Endothelial cell (in vitro differentiated cells): ENCODE measurements at places on chromosomes 16 and 17.

- DNase-seq = no peak
These were observed 962.8 kb downstream of the CDH11 start for GRCh38 chr16:64158941-64159588.

- DNase-seq = no peak
These were observed 8.6 kb downstream of the DNAH17 start for GRCh38 chr17:78568494-78569115.

GRCh38 chr17:41489531-41489930 is at the start of gene KRT36:
Gene KRT36 (minus strand): TSS chr17:41489910. CDS start chr17:41489864, 46 bp downstream.
- DNase-seq = no peak

DNA sequence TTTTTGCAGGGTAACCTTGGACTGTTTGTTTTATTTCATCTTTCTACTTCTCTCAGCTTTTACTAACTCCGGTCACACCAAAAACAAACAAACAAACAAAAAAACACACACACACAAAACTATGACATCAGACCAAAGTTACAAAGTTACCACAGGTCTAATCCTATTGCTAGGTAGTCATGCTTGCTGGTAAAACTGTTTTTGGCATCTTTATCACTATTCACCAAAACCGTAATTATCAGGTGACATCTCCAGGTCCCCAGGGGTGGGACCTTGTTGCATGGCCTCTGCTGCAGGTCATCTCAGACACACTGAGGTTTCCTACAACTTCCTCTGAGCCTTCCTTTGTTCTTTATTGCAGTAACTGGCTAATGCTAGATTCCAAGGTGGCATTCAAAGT is 162.3 kb downstream of the ABCA8 start:
- no peak for DNase-seq

- DNase-seq = peak; percentile 48
These were observed 471 bp downstream of the PARD6A start for GRCh38 chr16:67661101-67661761.
